ENCODE measurements at places on chromosomes 12 and 14.

- no peak for DNase-seq
These were observed 23.9 kb upstream of the SMOC1 start for GRCh38 chr14:69855180-69855832.

DNA sequence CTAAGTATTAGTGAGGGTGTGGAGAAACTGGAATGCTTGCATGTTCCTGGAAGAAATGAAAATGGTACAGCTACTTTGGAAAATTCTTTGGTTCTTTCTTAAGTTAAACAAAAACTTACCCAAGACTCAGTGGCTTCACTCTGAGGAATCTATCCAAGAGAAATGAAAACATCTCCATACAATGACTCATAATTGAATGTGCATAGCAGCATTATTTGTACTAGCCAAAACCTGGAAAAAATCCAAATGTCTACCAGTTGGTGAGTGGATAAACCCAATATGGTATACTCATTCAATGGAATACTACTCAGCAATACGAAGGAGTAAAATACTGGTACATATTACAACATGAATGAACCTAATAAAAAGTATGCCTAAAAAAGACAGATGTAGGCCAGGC lies 18.0 kb upstream of the CRACR2A start:
- no peak for DNase-seq

- no peak for DNase-seq
These were observed 17.6 kb downstream of the GNPTAB start for GRCh38 chr12:101813117-101813516.

GRCh38 chr12:89247541-89247942 lies 104.8 kb downstream of the DUSP6 start:
- DNase-seq: no peak

GRCh38 chr14:37591311-37591940 lies 3.6 kb downstream of the FOXA1 start:
- no peak for DNase-seq

GRCh38 chr12:92278378-92278828 lies 132.8 kb upstream of the BTG1 start:
- no peak for DNase-seq

DNA sequence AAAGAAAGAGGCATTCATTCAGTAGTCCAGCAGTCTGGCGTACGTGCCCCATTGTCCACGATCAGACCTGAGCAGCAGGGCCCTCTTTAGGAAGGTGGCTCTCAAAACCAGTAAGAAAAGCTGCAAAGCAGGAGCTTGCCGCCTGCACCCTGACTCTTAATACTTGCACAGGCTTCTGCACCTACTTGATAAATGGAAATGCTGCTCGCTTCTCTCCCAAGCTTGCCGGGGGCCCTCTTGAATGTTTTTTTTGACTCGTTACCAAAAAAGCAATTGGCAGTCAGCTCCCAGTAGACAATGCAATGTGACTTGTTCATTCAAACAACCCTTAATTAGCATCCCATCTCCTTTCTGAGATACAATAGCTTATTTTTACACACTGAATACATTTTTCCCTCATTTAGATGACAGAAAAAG lies 27.2 kb upstream of the PTPRB start:
- DNase-seq: no peak

DNA sequence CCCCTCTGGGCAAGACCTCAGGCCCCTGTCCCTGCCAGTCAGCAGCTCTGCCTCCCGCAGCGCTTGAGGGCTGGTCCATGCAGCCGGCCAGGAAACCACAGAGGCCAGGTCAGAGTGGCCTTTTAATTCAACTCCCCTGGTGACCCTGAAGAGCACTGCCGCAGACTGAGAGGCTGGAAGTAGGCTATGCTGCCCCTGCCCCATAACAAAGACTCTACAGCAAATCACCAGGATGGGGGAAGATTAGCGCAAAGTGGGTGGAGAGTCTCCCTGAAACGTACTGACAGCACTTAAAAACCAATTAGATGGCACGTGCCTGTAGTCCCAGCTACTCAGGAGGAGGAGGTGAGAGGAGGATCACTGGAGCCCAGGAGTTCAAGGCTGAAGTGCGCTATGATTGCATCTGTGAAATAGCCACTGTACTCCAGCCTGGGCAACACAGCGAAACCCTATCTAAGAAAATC lies 70.5 kb downstream of the ITPK1 start:
- DNase-seq: no peak

DNA sequence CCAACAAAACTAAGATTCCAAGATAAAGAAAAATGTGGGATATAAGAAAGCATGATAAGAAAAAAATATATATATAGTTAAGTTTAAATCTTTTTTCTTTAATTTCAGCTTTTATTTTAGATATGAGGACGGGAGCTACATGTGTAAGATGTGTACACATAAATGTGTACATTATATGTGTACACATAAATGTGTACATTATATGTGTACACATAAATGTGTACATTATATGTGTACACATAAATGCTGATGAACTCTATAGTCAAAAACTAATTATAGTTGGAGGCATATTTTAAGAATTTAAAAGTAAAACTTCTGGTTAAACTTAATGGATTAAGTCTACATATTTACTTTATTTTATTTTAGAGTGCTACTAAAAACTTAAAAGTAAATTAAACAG lies 123.6 kb downstream of the BTG1 start:
- no peak for DNase-seq

DNA sequence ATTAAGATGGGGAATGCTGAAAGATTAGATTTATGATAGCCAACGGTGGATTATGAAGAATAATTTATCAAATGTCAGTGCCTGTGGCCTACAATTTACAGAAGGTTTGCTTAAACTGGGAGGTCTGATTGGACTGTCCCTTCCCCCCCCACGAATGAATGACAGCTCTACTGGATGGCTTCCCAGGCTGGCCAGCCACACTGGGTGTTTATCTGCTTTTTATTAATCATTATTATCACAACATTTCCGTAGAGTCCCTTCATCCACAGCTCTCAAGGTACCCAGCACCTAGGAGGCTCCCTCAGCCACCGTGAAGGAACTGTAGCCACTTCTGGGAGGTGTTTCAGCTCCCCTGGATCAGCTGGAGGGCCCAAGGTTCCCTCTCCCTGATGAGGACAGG lies 78.9 kb downstream of the ADCK1 start:
- DNase-seq: no peak

DNA sequence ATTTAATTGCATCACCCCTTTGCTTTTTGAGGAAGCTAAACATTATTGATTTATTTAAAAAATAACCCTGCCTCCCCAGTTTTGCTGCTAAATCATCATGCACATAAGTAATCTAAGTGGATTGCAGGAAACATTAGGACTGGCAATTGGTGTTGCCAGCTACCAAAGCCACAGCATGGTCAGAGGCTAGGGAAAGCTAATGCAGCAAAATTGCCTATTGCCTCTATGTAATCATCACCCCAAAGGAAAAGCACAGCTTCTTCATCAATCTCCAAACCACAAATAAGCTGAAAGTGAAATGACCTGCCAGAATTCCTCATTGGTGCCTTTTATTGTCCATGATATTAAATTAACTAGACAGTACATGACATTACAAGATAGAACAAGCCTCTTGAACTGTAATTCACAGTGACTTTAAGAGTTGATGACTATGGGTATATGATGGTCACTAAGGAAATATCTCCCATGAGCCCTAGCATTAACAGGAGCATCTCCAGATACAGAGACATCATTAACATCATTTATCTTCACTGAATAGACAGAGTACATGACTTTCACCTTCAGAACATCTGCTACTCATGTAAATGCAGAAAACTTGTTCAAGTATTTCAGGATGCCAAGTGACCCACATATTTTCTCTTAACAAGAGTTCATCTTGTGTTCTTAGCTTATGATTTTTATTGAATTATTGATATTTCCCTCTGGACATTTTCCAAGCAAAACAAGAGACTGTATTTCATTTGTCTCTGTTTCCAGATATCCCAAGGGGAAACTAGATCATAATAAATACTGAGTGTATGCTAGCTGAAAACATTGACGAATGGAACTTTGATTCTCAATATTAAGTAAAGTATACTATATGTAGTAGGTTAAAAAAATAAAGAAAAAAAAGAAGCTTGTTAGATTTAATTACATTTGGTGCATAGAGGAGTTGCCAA lies 29.4 kb downstream of the PTPRR start:
- no peak for DNase-seq

DNA sequence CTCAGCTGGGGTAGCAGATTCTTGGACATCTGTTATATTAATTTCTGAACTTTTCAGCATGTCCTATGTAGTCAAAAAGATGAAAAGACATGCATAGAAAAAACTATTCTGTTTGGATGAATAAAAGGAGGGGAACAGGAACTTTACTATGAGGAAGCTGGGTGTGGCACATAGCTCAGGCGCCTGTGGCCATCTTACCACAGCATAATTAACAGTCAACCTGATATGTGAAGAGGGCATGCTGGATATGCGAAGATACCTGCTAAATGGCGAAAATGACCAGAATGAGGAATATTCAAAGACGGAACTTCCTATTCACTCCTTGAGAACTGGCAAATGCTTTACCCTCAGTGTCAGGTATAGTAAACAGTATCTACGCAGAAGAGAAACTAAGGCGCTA lies 18.4 kb downstream of the SETD3 start:
- no peak for DNase-seq

DNA sequence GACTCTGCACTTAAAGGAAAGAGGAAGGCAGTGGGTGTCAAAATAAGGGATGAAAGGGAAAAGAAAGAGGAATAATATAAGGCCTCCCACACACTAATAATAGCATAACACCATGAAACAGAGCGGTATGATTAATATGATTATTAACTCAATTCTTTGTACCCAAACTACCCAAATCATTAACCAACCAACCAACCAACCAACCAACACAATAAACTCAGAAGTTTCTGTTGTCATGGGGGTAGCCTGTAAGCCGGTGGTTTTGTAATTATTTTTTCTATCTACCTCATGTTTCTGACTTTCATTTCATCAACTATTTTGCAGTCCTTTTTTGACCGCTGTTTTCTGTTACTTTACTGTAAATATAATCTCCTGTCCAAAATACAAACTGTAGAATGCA lies 105.8 kb downstream of the RERG start:
- DNase-seq: no peak

DNA sequence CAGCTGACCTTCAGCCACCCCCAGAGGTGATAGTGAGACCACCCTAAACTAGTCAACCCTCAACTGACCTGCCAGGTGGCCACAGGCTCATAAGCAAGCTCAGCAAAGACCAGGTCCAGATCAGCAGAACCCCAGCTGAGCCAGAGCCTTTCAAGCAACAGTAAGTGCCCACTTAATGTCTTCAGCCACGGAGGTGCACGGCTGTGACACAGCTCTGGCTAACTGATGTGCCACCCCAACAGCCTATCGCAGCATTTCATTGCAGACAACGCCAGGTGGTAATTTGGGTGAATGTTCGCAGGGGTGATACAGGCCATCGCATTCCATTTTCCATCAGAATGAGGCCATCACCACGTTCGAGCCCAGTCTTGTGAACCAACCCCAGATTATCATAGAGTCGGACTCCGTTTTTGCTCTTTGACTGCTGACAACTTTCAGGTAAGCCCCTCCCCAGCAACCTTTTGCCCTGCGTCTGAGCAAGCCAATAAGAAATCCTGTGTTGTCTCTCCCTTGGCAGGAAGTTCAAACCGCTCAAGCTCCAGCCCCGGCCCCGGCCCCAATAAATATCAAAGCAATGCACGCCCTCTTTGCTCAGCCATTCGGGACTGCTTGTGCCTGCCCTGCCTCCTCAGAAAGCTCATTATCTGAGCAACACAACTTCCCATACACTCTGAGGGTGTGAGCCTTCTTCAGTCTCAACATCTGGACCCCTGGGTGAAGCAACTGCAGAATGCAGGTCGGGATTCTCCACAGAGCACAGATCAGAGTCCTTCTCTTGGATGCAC lies 44.4 kb downstream of the JAG2 start:
- DNase-seq: no peak

- no peak for DNase-seq
These were observed 177.1 kb upstream of the SLC38A2 start for GRCh38 chr12:46549527-46550265.

DNA sequence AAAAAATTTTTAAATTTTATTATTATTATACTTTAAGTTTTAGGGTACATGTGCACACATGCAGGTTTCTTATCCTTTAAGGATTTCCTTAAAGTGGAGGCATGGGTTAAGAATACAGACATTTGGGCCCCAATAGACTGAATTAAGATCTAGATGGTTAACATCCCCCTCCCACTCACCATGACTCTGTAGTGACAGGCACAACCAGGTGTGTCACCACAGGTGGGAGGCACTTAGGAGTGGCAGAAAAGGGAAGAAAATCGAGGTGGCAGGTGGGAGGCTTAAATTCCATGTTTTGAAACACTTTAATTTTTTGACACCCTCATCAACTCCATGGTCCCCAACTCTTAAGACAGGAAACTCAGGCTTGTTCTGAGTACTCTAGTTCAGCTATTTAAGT lies 37.6 kb upstream of the GRIP1 start:
- no peak for DNase-seq

DNA sequence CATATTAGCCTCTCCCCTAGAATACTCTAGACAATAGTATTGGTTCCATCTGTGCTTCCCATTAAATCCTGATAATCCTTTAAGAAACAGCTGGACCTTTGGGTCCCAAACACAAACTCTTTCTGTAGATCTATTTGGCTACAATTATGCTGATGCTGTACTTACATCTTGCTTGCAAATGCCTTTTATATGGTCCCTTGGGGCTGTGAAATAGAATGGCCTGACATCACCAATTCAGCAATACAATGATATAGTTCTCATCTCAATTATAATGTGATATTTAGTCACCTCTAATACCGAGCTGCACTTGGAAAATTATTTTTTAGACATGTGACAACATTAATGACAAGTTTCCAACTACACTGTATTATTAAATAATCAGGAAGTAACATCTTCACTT lies 261.5 kb downstream of the SOX5 start:
- DNase-seq: no peak

DNA sequence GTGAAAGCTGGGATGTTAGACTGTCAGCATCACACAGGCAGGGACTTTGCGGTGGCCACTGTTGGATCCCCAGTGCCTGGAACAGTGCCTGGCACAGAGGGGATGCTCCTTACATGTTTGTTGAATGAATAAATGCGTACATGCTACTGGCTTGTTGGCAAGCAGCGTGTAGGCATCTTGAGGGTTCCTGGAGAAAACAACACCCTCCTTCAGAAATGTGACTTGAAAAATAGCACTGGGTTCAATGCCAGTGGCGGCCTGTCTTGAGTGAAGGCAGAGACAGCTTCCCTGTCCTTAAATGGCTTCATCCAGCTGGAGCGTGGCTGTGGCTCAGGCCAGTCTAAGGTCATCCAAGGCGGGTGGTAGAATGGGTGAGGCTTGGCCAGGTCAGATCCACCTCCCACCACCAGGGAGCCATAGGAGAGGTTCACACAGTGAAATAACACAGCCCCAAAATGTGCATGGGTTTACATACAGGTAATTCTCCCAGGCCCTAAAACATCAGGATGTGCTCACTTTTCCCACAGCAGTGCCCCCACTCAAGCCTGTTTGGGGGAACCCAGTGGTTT lies 171.4 kb downstream of the PHETA1 start:
- DNase-seq: no peak

Data from NCI-H1048 (cell line).